ENCODE measurements at places on chromosomes 16 and 17.

- DNase-seq: no peak
Observed at GRCh38 chr17:14298221-14298946, 2.5 kb upstream of the HS3ST3B1 start.

- no peak for DNase-seq
Observed at GRCh38 chr16:24966634-24967033, 48.5 kb downstream of the ARHGAP17 start.

DNA sequence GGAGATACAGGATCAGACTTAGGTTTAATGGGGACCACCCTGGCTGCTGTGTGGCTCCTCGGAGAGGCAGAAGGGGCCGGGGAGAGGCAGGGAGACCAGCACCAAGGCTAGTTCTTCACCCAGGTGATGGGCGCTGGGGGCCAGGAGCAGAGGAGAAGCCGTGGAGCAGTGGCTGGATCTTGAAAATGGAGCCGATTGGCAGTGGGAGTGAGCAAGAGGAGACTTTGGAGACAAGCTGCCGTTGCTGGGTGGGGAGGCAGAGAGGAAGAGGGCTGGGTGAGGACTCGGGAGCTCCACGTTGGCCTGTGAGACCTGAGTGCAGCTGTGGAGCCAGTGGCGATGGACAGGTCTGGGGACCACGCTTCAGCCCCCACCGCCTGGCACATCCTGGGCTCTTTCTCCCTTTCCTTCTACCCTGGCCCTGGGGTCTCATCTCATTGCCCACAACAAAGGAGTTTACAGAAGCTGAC is 9.0 kb downstream of the RAB11FIP4 start:
- DNase-seq: no peak

- DNase-seq: no peak
Observed at GRCh38 chr17:73232587-73233373, 28.9 kb downstream of the CPSF4L start.

DNA sequence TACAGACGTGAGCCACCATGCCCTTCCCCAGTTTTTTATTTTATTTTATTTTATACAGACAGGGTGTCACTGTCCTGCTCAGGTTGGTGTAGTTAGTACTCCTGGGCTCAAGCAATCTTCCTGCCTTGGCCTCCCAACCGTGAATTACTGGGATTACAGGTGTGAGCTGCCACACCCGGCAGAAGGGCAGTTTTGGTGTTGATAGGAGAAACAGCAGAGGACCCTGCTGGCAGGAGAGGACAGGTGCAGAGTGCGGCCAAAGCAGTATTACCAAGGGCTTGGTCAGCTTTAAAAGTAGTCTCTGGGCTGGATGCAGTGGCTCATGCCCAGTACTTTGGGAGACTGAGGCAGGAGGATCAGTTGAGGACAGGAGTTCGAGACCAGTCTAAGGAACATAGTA is 22.9 kb downstream of the FOXK2 start:
- no peak for DNase-seq

DNA sequence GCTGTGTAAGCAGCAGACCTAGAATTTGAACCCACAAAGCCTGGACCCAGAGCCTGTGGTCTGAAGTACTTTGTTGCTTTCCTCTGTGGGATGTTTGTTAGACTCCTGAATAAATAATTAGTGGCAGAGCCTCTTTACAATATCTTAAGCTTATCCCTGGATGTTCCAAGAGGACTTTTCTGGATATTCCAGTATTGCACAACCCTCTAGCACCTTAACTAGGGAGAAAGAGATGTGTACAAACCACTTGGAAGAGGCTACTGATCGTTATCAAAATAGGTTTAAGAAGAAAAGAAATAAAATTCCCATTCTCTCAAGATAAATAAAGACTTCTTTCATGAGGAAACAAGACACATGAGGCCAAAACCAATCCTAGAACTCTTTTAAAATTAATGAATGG is 632.4 kb downstream of the CDH11 start:
- DNase-seq: no peak
